NCI-H1417 (cell line): ENCODE measurements at places on chromosomes 16 and 17.

GRCh38 chr17:20997711-20998570 lies 44.9 kb downstream of the USP22 start:
- no peak for DNase-seq

GRCh38 chr16:67847064-67847861 lies at the start of gene CENPT:
TSS of gene CENPT (minus strand) at chr16:67847693. CDS start at chr16:67833859, 13,834 bp downstream.
- DNase-seq = peak; percentile 52

DNA sequence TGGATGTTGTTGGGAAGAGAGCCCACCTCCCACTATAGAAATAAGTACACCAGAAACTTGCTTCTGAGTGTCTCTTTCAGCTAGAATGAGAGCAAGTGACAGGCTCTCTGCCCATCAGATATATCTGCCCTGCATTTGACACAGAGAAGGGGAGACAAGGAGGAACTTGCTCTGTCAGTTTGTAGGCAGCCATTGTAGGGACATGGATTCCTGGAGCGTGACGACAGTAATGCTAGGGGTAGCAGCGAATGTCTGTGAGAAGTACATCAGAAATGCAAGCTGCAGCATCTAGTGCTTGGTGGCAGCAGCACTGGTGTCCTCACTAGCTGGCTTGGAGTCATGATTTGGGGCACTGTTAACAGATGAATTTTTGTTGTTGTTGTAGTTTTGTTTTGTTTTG lies 23.0 kb downstream of the ZNF200 start:
- no peak for DNase-seq

DNA sequence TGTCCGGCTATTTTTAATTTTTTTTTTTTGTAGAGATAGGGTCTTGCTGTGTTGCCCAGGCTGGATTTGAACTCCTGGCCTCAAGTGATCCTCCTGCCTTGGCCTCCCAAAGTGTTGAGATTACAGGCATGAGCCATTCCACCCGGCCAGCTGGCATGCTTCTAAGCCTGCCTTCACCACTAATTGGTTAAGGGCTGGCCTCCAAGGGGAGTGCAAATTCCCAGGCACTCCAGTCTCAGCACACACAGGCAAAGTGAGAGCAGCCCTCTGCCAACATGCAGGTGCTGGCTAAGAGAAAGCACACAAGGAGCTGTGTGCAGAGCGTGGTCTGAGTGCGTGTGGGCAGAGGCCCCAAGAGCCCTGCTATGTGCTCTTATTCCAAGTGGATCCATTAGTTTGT lies 149.8 kb upstream of the HS3ST2 start:
- DNase-seq = no peak

DNA sequence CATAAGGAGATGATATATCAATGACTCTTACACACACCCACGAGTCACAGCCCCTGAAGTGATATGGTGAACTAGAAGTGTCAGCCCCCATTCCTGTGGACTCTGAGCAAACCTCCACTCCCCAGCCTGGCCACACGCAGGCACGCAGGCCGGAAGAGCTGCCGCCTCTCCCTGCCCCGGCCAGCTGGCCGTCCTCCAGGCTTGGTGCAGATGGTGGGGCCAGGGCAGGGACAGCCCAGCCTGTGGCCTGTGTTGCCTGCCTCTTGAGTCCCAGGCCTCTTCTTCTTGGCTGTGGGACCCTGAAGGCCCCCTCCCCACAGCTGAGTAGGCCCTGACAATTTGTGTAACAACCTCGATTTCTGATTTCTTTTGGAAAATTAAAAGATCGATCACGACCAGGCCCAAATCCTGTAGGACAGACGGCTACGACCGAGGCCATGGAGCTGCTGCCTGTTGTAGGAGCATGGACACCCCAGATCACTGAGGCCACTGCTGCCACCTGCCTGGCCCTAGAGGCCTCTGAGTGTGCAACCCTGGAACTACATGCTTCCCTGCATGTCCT lies 10.0 kb upstream of the MPRIP start:
- DNase-seq = no peak

GRCh38 chr16:68517606-68518166 lies 21.4 kb upstream of the ZFP90 start:
- no peak for DNase-seq

GRCh38 chr16:81645266-81645694 lies 133.8 kb upstream of the PLCG2 start:
- peak; percentile 55 for DNase-seq
